Ureter (tissue), 1 donor: ENCODE measurements at places on chromosomes 12 and 14. TPM values are rescaled to one million over a fixed set of nuclear protein-coding genes. Genes with fewer than 3 reads are reported as not detected.

DNA sequence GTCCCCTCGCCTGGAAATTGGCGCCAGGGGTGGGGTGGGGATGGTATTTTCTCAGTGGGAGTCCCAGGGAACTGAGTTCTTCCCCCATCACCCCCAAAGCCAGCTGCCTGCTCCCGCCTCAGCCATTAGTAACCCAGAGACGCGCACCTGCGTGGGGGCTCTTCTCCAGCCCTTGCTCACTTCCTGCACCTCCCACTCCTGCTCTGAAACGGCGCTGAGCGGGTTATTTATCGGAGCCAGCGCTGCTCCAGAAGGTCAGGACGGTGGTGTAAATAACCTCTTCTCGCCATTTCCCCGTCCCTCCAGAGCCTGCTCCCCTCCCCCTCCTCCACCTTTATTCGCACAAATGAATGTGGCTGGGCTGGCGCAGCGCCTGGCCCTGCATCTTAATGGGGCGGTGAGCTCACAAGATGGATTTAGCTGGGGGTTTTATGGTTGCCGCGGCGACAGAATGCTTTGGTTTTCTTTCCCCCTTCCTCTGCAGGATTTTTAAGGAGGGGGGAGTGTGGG lies 12.2 kb downstream of the GPR84 start:
- DNase-seq: peak; percentile 59

Gene CCDC196
- total RNA-seq: not detected

DNA sequence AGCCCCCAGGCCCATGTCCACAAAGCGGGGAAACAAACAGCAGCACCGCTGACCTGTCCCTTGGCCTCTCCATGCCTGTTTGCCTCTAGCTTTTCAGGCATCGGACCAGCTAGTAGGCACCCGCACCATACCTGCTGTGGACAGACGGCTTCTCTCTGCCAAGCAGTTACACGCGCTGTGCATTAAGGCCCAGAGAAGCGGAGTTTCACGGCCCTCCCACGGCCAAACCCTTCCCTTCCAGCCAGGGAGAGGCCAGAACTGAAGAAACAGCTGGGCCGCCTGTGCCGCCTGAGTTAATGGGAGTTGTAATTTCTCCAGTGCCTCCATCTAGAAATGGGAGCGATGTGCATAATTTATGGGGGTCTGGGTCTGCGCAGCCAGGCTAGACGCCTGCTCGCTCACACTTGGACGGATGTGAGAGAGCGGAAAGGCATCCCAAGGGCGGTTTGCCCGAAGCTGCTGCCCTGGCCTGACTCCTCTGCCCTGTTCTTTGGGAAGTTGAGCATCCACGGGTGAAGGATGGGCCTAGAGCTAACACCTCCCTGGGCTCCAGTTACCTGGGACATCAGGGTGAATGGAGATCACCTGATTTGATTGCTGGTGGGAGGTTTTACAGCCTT lies 89.7 kb upstream of the BCL11B start:
- no peak for DNase-seq

DNA sequence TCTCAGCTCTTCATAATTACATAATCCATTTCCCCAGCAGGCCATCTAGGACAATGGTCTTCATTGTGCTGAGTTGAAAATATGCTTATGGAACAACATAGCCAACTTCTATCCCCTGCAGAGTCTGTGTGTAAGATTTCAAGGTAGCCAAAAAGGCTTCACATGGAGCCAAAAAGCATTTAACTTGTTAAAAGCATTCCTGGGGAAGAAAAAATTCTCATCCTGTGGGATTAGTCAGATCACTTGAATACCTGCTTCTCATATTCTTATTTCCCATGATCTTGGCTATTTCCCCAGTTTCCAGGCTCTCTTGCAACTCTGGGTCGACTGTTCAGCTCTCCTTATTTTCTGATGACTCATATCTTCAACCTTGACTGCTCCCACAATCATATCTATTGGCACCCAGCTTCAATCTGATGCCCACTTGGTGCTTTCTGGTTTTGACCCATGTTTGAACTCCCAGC lies 178.9 kb downstream of the KLHL28 start:
- DNase-seq: no peak

GRCh38 chr12:123057513-123058265 lies 77.2 kb downstream of the ARL6IP4 start:
- no peak for DNase-seq

GRCh38 chr12:65638324-65638723 lies 186.0 kb upstream of the HMGA2 start:
- DNase-seq: no peak

Gene PLA2G1B
- total RNA-seq: not detected

DNA sequence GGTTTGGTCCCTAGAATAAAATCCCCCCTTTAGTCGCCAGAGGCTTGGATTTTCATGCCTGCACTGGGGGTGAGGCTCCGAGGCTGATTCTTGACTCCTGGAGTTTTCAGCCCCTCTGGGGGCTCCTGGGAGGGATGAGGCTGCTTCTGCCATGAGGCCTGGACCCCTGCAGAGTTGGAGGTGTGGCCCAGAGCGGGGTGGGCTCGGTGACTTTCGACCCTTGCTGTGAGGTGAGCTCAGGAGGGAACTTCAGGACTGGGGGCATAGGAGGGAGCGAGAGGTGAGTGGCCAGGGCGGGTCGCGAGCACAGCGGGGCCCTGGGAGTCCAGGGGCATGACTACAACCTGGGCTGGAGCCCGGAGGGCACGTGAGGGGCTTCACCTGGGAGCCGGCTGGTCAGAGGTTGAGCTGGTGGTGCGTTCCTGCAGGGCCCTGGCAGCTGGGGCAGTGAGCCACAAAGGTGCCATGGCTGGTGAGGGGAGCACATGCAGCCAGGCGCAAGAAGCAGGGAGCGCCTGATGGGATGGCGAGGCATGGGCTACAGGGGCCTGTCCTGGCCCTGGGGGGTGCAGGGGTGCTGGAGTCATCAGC lies 168.2 kb downstream of the KIF26A start:
- no peak for DNase-seq

DNA sequence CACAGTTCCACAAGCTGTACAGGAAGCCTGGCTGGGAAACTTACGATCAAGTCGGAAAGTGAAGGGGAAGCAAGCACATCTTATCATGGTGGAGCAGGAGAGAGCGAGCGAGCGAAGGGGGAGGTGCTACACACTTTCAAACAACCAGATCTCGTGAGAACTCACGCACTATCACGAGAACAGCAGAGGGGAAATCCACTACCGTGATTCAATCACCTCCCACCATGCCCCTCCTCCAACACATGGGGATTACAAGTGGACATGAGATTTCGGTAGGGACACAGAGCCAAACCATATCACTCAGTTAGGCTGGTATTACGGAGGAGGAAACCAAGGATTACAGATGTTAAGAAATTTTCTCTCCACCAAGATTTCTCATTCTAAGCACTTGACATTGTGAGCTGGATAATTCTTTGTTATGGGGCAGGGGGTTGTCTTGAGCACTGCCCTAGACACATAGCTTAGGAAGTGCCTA lies 262.0 kb upstream of the G2E3 start:
- no peak for DNase-seq

Gene PLEKHG7
- 4.2 TPM for total RNA-seq

Gene SLC6A15
- 0.31 TPM for total RNA-seq

GRCh38 chr14:101058571-101058970 lies 155.0 kb upstream of the RTL1 start:
- no peak for DNase-seq

Gene KRT83
- total RNA-seq: not detected

- no peak for DNase-seq
These were observed 95.0 kb upstream of the CCND2 start for GRCh38 chr12:4178424-4179170.
